Caco-2 (cell line): ENCODE measurements at places on chromosomes 5 and 9.

GRCh38 chr9:1539216-1539615 lies 475.9 kb upstream of the SMARCA2 start:
- no peak for DNase-seq

DNA sequence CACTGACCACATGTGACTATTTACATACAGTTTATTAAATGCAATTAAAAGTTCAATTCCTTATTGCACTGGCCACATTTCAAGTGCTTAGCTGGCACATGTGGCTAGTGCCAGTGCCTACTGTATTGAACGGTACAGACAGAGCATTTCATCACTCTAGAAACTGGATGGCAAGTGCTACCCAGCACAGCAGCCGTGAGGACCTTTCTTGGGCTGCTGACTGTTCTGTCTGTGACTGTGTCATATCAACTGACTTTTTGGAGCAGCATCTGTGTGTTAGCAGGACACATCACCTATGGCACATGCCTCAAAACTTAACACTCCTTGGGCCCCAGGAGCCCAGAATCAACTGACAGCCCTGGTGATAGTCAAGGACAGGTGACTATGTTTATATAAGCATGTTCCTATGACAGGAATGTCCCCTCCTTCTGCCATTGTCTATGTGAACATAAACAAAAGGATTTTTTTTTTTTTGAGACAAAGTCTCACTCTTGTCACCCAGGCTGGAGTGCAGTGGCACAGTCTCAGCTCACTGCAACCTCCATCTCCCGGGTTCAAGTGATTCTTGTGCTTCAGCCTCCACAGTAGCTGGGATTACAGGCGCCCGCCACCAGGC lies 8.9 kb downstream of the IRF1 start:
- DNase-seq: no peak

DNA sequence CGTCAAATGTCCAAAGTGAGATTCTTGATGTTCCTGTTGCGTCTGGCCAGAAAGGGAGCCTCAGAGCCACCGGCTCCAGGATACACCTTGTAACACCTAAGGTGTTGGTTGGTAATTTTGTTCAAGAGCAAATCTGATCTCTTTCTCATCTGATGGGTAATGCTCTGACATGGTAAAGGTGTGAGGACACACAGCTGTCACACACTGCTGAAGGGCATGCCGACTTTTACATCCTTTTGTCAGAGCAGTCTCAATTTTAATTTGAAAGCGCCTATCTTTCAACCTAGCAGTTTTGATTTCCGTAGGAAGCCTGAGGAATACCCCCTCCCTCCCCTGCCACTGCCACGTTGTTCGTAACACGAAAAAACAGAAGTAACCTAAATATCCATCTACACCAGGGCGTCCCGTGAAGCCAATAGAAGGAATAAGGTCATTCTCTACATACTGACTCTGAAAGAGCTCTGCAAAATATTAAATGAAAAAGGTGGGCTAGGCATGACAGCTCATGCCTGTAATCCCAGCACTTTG lies 57.4 kb downstream of the TSTD2 start:
- DNase-seq: no peak

GRCh38 chr9:134390537-134390936 lies 64.3 kb downstream of the RXRA start:
- DNase-seq: no peak

GRCh38 chr9:72703574-72703973 lies 182.2 kb downstream of the TMC1 start:
- no peak for DNase-seq

DNA sequence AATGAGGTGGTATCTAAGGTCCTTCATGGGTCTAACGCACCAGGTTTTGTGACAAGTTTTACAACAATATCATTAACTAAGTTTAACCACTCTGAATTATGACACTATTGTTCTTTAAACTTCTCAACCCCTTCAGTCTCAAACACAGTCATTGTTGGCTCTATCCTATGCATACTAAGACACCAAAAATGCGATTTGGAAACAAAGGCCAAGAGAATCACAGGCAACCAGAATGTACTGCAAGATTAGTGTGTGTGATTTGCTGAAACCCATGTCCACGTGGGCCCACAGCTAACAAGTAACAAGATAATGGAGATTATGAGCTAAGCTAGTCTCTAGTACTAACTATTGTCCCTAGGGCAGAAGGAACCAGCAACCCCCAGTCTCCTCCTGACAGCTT lies 142.2 kb upstream of the RANBP3L start:
- no peak for DNase-seq

DNA sequence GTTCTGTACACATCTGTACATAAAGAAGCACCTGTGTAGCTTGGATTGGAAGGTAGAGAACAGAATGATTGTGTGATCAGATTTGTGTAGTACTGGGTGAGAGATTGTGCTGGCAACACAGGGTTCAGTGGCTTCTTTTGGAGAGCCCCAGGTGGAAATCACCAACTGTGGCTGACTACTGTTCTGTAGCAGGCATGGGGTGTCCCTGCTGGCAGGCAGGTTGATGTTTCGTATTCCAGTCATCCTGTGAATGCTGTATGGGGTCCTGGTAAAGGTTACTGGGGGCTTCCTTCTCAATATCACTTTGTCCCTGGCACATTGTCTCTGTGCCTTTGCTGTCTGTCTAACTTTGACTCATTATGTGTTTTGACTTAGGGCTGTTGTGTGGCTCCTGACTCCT lies 5.3 kb downstream of the ASPN start:
- DNase-seq: no peak

DNA sequence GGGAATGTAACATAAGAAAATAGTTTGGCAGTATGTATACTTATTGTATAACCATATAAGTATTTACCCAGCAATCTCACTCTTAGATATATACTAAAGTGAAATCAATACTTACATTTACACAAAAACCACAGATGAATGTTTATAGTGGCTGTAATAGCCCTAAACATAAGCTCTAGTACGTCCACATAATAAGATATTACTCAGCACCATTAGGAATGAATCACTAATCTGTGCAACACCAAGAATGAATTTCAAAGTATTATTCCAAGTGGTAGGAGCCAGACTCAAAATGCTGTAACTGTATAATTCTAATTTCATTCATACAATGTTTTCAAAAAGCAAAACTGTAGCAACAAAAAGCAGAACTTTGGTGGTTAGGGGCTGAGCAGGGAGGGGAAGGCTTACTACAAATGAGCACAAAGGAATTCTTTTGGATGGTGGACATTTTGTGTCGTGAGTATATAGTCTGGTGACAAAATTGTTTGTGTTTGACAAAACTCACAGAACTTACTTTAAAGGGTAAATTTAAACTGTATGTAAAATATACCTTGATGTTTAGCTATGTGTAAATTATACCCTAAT lies 11.9 kb upstream of the C5orf46 start:
- DNase-seq: no peak

DNA sequence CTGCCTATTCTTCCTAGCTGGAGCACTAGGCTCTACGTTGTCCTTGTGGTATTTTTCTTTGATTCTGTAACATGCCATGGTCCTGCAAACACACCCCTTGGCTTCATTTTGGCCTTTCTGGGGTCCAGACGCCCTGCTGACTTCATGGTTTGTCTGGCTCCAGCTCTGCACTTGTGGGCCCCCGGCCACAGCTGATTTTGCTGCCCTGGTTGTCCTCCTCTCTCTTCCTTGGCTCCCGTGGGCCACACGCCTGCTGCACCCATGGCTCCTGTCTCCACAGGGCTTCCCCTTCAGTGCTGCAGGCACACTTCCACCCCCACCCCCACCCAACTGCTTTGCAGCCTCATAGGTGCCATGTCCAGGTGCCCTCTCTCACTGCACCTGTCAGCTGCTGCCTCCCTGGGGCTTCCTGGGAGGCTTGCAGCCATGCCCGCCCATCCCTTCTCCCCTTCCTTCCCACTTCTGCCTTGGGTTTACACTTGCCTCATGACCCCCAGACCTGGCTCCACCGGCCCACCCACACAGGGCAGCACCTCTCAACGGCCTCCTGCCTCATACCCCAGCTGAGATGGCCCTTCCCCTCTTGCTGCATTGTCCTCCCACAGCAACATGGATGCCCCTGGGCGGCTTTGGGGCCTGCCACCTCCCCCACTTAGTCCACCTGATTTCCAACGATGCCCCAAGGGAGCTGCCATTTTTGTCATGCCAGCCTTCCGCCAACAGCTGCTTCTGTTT lies 25.6 kb downstream of the SLC6A3 start:
- DNase-seq: no peak

DNA sequence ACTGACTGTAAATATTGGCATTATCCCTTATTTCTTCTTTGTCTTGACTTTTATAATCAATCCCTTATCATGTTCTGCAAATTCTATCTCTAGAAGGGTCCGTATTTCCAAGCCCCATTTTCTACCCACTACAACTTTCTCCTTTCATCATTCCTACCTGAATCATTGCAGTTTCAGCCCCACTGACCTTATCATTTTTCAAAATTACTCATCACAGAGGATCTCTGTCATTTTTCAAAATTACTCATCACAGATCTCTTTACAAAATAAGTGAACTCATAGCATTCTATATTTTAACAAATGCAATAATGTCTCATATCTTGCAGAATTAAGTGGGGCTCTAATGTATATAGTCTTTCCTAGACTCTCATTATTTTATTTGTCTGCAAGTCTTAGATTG lies 256.9 kb upstream of the COX7C start:
- no peak for DNase-seq

DNA sequence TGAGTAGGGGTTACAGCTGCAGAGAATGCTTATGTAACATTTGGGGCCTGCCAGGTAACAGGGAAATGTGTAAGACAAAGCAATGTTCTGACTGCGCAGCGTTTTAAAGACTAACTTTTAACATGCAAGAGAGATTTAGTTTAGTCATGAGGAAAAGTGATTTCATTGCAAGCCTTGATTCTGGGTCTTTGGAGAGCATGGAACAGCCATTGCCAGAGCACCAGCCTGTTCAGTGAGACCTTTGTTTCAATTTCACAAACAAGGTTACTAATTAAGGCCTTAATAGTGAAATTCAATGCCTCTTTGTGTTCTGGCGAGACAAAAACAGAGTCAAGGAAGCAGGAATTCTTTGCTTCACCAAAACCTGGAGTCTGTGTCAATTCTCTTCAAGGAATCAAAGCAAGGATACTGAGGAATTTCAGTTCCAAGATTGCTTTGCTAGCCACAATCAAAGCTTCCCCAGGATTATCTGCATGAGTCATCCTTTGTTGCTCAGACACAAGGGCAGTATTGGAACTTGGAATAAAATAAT lies 14.4 kb downstream of the CKMT2 start:
- DNase-seq: no peak

DNA sequence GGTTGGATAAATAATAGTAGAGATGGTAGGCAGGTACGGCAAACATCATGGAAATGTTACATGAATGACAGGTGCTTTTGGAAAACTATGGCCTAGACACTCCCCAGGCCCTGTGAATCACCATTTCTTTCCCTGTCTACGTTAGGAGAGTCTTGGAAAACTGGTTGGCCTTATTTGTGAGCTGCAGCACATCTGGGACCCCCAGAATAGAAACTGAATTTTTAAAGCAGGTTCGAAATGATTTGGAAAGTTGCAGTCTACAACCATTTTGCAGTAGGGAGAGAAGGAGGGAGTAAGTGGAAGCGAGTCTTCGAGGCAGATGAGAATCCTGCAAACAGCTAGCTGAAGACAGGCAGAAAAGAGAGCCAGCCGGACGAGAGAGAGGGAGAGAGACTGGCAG lies 13.0 kb downstream of the C1QTNF2 start:
- no peak for DNase-seq

DNA sequence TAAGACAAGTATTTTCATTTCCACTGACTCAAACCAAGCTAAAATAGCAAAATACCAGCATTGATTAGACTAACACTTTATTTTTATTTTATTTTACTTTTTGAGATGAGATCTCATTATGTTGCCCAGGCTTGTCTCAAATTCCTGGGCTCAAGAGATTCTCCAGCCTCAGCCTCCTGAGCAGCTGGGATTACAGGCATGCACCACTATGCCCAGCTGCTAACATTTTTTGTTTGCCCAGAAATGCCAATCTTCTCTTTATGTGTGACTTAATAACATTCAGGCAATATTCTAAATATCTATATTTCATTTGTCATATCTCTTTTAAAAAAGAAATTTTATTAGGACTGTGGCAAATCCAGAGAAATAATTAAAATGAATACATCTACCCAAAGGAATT lies 55.0 kb downstream of the OXCT1 start:
- DNase-seq: no peak

DNA sequence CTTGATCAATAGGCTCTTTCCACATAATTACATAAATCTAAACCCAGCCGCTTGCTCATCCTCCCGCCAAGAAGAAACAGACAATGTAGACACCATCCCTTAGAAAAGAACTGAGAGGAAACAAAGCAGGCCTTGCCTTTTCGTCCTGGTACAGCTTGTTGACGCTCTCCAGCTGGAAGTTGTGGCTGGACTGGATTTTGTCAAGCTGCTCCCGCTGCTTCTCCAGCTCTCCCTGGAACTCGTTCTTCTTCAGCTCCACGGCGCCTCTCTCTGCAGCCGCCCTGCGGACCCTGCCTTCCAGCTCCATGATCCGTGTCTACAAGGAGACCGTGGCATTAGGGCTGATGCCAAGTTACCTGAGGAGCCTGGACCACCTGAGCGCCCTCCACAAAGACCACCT lies 22.1 kb downstream of the GOLM1 start:
- DNase-seq: no peak

- no peak for DNase-seq
These were observed 28.3 kb downstream of the GALNT10 start for GRCh38 chr5:154218786-154219185.

GRCh38 chr9:114165407-114166102 lies 10.2 kb downstream of the COL27A1 start:
- no peak for DNase-seq

DNA sequence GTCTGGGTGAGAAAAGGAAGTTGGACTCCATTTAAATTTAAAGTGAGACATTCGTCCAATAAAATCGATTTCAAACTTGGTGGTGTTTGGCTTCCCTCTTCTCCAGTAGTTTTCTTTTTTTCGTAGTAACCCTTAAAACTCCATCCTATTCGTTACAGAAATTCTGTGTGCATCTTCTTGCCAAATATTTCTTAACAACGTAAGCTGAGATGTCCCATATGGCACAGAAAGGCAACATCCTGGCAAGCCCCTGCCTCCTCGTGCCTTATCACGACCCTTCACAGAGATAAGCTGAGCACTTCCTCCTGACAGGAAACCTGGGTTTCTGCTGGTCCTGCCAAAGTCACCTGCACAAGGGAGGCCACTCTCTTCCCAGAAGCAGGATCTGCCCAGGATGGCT lies 11.8 kb upstream of the ADAMTS2 start:
- DNase-seq: no peak

DNA sequence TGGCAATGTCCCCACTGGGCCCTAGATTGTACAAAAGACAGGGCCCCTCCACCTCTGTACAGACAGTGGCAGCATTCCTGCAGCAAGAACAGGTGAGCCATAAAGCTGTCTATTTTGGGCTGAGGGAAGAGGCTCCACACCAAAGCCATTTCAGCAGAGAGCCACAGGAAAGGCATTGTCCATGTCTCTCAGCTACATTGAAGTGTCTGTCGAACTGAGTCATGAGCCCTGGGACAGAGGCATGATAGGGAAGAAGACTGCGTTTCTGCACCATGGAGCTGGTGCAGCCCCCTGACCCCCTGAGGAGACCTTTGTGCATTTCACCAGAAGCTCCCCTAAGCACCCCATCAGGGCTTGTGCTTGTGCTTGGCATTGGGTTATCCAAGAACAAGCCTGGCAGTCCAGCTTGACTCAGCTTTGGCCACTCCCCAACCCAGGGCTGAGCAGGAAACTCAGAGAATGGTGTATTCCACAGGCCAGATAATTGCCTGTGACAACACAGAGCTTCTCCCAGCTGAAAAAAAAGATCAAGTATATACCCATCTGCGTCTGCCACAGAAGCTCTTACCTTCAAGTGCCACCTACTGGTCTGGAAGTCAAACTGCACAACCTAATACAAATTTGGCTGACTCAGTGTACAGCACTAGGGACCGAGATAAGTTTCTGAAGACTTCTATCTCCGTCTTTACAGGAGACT lies 5.9 kb upstream of the FRMD3 start:
- DNase-seq: peak; percentile 4

GRCh38 chr5:100693481-100693880 lies 158.3 kb downstream of the FAM174A start:
- DNase-seq: no peak
